Cardiac fibroblast (primary cell): ENCODE measurements at places on chromosomes 5 and 9.

GRCh38 chr9:2876726-2877125 lies 32.8 kb upstream of the PUM3 start:
- no peak for DNase-seq

DNA sequence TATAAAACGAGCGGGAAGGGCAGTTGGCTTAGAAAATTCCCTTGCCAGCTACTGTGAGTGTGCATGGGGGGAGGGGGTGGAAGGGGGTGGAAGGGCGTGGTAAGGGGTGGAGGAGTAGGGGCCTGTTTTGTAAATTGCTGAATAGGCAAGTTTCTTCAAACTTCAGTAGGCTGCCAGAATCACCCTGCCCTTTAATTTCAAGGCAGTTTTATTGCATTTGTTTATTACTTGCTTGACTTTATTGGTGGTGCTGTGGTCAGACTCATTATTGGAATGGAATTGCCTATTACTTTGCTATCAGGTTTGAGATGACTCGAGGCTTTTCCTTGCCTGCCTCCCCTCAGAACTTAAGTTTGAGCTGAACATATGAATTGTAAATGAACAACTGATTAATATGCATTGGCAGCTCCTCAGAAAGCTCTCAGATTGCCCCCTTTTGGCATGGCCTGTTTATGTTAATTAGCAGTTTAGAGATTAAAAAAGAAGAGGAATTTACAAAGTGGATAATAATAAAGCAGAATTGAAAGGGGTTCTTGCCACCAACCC lies 76.0 kb downstream of the SEMA6A start:
- no peak for DNase-seq

GRCh38 chr9:123036893-123037545 lies 3.6 kb downstream of the GPR21 start:
- peak; percentile 41 for DNase-seq

DNA sequence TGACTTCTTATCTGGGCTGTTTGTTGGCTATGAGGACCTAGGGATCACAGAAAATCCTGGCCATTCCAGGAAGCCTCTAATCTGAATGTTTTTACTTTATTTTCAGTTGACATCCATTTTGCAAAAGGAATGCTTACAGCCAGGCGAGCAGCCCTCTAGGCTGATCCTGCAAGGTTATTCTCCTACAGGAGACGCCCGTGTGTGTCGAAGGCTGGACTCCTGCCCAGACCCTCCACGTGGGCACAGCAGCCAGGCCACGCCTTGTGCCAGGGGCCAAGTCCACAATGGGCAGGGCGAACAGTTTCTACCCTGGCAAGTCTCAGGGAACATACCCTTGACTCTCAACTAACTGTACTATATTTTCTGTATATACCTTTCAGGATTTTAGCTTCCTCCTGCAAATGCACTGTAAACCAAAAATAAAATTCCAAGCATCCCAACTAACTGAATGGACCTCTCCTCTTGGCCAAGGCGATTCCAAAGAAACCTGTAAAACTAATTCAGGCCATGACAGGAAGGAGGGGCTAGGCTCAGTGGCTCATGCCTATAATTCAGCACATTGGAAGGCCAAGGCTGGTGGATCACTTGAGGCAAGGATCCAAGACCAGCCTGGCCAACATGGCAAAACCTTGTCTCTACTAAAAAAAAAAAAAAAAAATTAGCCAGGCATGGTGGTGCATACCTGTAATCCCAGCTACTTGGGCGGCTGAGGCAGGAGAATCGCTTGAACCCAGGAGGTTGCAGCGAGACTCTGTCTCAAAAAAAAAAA lies 5.7 kb downstream of the CMBL start:
- DNase-seq, result no peak

- DNase-seq, result no peak
These were observed 16.8 kb upstream of the CTSL start for GRCh38 chr9:87708986-87709728.

DNA sequence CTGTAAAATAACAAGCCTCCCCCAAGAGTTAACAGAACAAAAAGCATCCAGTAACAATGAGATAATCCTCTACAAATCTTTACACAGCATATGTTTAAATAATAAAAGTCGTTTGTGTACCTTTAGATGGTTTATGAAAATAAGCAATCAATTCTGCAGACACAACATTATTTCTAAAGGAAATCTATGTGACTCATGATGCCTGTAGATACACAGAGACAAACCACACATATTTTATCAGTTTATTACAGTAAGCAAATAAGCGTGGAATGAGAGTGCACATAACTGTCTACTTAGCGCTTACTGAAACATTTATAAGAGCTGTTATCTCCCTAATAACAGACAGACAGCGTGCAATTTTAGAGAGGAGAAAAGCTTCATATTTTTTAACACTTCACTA lies 243.6 kb downstream of the AP3B1 start:
- DNase-seq, result peak; percentile 15

GRCh38 chr9:82115331-82115730 lies 126.8 kb downstream of the SPATA31D1 start:
- DNase-seq, result no peak

- no peak for DNase-seq
These were observed 124.8 kb downstream of the DRD1 start for GRCh38 chr5:175319199-175319598.

DNA sequence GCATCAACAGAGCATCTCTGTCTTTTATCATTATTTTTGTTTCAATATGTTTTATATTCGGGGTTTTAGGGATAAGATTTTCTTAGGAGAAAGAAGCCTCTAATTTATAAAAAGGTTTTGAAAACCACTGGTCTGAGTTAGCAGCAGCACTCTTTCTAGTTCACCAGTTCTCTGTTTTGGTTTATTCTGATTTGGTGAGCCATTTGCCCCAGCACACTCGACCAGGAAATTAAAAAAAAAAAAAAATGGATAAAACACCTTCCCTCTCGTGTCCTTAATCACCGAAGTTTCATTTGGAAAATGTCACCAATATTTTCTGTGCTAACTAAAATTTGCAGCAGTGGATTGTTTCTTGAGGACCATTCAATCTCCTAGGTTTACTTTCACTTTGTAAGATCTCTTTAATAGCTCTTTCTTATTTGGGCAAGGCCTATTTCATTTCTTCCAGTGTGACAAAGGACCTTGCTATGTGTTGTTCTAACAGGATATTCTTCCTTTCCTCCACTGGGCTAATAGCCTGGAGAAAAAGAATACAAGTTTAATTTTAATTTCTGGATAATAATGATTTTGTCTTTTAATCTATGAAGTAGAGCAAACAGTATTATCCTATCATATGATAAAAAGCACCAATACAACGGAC lies 57.8 kb upstream of the ANXA1 start:
- DNase-seq, result peak; percentile 20

GRCh38 chr5:162607879-162608278 lies 540.3 kb downstream of the GABRG2 start:
- peak; percentile 1 for DNase-seq

DNA sequence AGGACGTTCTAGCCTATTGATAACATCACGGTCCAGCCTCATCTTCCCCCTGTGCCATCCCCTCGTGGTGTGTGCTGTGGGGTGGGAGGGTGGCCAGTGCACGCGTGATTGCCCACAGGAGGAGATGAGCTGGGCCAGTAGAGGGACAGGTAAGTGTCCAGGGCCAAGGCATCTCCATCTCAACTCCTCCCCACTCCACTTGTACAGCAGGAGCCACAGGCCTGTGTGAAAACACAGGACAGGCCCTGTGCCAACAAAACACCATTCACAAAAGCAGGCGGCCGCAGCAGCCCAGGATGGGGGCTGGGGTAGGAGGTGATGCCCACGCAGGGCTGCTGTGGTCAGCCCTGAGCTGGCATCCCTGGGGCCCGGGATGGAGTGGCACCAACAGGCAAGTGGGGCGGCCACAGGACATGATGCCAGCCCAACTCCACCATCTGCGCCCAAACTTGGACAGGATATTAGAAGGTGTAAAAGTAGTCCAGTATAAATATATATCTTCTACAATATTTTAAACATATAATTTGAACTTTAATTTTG lies 32.6 kb downstream of the TPPP start:
- DNase-seq, result no peak

DNA sequence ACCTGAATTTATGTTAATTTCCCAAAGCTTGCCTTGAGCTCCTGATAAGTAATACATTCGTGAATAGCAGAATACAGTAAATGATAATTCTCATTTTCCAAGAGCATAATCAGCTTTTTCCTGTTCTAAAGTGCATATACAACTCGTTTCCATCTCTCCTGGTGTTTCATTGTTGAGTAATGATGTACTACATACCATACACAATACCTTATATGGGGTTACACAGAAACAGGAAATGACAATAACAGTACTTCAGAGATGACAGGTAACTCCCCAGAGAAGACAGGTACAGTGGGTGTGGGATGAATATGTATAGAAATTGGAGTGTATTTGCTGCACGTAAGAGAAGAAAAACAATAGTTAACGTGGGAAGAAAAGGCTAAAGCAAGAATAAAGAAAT lies 287.1 kb downstream of the TENT4A start:
- no peak for DNase-seq

- DNase-seq, result peak; percentile 34
These were observed 328.9 kb downstream of the NR2F1-AS1 start for GRCh38 chr5:93252165-93252564.

DNA sequence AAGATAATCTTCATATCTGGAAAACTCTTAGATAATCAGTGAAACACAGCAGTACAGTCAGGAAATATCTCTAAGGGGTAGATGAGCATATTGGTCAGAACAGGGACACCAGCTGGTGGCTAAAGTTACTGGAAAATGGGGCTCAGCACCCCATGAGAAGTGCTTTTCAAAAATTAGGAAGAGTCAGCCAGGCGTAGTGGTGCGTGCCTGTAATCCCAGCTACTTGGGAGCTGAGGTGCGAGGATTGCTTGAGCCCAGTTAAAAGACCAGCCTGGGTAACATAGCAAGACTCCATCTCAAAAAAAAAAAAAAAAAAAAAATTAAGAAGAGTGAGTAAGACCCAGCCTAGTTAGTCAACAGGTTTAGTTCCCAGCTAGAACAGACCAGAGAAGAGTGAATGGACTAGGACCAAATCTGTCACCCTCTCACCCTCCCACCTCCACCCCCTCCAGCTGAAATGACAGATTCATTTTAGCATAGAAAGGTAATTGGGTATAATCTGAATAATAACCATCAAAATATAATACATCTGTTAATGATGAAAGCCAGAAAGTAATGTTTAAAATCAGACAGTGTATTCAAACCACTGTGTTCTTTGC lies 120.9 kb downstream of the CDC42SE2 start:
- peak; percentile 34 for DNase-seq

DNA sequence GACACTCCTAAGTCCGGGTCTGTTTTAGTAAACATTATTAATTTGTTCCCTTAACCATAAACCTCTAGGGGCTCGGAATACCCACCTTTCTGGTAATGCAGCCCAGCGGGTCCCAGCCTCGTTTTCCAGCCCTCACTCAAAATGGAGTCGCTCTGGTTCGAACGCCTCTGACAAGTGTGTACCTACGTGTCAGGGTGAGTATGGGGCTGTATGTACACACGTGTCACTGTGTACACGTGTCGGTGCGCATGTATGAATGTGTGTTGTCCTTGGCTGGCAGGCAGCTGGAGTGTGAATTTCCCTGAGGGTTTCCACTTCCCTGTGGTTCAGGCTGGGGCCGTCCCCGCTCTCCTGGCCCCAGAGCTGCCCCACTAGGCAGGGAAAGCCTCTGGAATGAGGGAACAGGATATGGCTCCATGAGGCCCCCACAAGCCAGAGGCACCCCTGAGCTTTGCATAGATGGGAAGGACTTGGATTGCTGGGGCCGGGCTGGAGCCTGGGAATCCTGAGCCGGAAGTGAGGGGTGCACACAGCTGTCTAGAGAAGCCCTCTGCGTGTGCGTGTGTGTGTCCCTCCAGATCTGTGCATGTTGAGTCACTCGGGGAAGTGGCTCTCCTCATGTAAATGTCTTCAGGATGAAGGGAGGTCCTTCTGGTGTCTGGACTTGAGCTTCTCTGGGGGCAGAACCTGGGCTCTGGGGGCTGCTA lies 160.8 kb upstream of the IER5L start:
- DNase-seq, result peak; percentile 51

DNA sequence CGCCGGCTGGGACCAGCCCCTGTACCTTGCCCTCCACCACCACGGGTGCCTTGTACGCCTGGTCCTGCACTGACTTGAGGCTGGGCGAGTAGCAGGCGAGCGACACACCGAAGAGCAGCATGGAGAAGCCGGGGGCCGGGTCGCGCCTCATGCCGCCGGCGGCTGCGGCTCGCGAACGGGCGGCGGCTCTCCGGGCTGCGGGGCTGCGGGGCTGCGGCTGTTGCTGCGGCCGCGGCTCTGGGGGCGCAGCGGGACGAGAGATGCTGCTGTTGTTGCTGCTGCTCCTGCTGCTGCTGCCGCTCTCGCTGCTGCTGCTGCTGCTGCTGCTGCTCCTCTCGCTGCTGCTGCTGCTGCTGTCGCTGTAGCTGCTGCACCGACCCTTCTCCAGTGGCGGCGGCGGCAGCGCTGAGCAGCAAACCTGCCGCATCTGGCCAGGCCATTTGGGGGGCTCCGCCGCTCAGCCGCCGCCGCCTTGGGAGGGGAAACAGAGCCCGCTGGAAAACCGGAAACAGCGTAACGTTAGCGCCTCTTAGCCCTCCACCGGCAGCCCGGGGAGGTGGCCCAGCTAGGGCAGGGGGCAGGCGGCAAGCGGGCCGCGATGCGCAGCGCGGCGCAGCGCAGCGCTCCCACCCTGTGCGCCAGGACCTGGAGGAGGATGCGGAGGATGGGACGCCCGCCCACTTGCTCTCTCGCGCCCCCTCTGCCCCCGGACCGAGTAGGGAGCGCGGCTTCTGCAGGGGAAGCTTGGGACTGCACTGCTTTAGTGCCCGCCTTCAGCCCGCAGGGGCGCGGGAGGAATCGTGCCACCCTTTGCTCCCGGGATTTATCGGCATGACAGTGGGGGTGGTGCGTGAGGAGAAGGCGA lies at the start of gene NRG2:
Gene NRG2, minus strand, starts transcription at position 657 of the 865 bp plus-strand sequence.
- peak; percentile 45 for DNase-seq

DNA sequence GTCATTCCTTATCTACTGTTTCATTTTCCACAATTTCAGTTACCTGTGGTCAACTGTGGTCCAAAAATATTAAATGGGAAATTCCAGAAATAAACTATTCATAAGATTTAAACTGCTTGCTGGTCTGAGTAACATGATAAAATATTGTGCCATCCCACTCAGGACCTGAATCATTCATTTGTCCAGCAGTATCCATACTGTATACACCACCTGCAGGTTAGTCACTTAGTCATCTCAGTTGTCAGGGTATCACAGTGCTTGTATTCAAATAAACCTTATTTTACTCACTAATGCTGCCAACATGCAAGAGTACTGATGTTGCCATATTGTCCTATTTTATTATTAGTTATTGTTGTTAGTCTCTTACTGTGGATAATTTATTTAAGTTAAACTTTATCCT lies 139.7 kb downstream of the FBXO4 start:
- no peak for DNase-seq

GRCh38 chr5:30932273-30933017 lies 261.0 kb upstream of the CDH6 start:
- no peak for DNase-seq
